ENCODE measurements at places on chromosomes 5 and 9.

- DNase-seq: no peak
These were observed 143.4 kb downstream of the MYO10 start for GRCh38 chr5:16792598-16793275.

GRCh38 chr5:178330791-178331404, 98.3 kb upstream of the PHYKPL start:
- DNase-seq: no peak

DNA sequence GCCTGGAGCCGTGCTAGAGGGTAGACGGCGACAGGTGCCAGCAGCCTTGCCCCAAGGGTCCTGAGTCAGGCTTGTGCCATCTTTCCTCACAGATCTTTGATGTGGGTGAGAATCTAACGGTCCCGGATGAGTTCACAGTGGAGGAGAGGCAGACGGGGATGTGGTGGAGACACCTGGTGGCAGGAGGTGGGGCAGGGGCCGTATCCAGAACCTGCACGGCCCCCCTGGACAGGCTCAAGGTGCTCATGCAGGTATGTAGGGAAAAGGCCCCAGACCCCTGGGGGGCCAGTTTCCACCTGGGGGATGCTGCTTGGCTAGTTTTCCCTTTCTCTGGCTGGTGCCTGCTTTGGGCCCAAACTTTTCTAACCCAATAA, 24.0 kb downstream of the PTGES2 start:
- DNase-seq: peak; percentile 20

- no peak for DNase-seq
These were observed 79.3 kb upstream of the SPEF2 start for GRCh38 chr5:35538198-35538931.

DNA sequence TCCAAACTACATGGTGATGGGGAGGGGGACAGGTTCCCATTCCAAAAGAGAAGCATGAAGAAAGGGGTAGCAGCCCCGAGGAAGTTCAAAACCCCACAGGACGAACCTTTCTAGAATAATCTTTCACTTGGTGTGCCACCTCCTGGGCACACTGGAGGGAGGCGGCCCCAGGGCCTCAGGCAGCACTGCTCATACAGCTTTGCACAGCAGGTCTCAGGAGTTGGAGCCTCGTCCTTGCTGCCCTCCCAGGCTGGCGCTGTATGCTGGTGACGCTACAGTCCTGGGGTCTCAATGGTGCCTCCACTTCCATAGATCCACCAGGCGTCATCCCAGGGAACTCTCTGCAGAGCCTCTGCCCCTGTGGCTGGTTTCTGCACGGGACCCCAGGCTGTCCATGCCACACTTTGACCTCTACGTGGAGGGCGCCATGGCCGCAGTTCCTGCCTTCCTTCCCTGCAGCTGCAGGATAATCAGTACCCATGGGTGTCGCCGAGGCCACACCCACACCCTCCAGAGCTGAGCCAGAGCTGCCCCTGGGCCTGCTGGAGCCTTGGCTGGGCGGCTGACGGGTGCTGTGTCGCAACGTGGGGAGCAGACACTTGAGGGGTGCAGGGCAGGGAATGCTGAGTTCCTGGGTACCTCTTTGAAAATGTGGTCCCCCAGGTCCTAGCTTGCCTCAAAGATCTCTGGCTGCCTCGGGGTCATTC, 95.3 kb downstream of the COL5A1 start:
- no peak for DNase-seq

DNA sequence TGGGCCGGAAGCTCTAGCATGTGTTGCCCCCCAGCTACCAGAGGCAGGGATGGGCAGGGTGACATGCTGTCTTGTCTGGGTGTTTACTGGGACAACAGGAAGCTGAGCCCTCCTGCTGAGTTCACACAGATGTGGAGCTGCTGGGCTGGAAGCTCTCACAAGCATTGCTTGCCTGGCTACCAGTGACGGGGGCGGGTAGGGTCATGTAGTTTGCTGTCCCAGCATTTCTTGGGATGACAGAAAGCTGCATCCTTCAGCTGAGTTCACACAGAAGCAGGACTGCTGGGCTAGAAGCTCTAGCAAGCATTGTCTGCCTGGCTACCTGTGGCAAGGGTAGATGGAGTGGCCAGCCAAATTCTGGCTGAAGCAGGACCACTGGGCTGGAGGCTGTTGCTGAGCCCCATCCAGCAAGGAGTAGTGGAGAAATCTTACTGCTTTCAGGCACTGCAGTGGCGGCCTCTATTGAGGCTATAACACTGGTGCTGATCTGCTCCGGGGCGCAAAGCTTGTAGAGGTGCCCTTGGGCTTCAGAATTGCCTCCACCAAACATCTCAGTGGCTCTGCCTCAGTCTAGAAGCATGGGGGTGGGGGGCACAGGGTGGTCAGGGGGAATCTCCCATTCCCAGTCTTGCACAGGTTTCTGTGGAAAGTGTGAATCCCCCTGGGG, 25.1 kb downstream of the POLK start:
- no peak for DNase-seq

DNA sequence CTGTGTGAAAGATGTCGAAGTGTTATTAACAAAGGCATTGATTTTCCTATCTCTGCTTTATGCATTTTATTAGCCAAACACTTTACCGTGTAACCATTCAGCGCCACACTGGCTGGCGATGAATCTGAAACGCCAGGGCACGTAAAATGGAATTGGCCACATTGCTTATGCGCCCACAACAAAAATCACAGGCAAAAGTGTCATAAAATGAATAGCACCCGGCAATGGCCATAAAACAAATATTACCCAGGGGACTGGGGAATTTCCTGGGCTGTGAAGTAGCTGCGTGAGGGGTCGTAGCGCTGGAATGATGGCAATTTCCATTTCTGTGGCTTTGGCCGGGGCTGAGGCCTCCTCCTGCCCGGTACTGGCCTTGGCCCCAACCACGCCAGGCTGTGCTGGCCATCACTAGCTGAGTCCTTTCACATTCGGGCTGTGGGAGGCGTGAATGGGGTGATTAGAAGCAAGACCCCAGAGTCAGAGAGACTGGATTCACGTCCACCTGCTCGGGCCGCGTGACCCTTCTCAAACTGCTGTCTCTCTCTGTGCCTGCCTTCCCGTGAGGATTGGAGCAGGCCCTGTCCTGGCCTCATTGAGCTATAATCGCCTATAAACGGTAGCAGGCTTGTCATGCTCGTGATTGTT, 254.5 kb downstream of the PBX3 start:
- DNase-seq: no peak

GRCh38 chr9:93968451-93969327, 13.5 kb upstream of the BARX1 start:
- no peak for DNase-seq

DNA sequence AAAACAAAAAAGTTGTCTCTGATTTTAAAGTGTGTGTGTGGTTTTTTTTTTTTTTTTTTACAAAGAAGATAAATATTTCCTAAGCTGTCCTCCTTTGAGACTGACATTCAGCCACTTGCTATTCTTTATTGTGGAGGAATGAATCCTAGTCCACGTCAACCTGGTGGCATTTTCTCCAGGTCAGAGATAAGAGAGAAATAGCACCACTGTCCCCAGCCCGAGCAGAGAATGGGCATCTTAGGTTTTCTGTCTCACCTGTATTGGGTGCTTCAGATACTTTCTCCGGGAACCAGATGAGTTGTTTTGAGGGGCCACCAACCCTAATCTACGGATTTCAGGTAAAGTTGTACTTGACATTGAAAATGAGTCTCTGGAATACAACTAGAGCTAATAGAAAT, 1.4 kb downstream of the ITGA2 start:
- DNase-seq: no peak
